ENCODE measurements at places on chromosomes 12 and 14.

DNA sequence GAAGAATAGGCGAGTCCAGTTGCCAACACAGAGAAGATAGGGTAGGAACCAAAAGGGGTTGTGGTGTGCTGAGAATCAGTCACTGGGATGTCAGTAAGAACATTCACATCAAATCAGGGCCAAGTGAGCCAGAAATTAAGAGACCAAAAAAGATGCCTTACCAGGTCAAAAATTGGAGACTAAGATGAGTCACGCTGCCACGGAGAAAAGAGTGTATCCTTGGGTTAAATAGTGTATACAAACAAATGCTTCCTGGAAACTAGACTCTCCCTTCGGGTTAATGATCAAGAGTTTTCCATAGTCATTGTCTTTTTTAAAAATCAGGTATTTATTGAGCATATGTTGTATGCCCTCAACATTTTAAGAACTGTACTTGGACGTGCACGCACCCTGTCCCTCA, 45.2 kb upstream of the BAZ1A start:
- no peak for DNase-seq

GRCh38 chr14:90087433-90087832, 25.6 kb downstream of the KCNK13 start:
- DNase-seq: peak; percentile 74

DNA sequence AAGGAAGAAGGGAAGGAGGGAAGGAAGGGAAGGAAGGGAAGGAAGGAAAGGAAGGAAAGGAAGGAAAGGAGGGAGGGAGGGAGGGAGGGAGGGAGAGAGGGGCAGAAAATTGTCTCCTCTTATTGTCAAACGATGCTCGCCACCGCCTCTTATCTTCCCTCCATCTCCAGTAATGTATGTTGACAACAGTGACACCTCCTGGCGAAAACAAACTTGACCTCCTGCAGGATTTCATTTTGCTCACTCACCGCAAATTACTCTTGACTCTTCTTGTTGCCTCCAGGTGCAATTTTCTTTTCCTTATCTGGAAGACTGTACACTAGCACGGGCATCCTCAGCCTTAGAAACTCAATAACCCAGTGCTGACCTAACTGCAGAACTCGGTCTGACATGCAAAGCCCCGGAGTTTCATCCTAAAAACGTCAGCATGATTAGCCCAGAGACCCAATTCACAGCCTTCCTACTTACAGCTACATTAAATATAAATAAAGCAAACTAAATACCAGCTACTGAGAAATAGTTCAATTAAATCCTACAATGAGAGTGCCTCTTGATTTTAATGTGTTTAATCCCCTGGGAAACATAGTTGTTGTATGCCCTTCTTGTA, 512.4 kb upstream of the TMPO start:
- peak; percentile 36 for DNase-seq

DNA sequence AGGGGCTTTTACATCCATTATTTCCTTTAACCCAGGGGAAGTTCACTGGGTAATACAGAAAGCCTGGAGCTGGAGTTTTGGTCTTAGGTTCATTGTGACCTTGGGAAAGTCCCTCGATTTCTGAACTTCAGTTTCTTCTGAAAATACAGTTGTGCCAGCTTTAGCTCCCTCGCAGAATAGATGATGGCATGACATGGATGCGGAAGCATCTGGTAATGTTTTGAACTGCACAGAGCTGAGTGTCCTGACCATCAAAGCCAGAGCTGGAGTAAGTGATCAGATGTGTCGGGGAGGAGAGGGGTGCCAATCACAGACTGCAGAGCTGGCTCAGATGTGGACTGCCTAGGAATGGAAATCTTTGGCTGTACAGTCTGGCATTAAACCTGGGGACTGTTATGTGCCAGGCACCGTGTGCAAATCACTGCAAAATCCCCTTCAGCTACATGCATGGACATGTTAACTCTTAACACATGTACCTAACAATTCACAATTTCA, 180.9 kb downstream of the ETV6 start:
- no peak for DNase-seq

DNA sequence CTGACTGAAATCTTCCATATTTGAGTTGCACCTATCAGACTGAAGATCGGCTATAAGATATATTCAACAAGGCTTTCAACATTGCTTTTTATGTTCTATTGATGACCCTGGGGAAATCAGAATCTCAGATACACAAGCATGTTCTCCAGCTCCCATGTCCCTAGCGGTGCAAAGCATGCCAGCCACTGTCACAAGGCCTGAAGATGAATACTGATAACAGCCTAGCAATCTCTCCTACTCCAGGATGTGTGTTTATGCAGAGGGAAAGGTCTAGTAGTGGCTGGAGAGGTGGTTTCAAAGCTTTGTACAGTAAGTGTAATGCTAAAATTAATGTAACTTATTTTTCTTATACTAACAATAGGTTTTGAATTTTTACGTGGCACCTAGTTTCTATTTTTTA, 64.6 kb downstream of the SOX5 start:
- DNase-seq: no peak

DNA sequence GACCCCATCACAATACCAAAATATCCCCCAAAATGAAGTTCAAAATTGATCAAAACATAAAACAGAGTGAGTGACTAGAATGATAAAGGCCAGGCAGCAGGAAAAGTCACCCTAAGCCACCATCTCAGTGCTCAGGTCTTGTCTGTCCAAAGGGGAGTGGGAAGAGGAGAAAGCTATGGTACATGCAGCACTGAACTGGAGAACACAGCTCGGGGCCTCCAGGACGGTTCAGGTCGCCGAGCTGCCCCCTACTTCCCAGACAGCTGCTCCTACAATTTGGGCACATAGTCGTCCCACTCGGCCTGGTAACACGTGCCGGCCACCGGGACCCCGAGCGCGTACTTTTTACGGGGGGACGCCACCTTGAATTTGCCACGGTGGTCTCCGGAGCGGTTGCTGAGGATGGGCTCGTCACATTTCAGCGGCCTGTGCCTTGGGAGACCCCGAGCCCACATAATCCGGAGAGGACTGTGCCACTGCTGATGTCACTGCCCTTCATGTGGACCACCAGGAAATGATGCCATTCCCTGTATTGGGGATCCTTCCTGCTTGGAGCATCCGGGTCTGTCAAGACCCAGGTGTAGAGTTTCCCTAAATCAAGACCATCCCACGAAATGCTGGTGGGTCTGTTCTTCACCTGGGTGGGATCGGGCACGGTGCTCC, 31.6 kb downstream of the AK7 start:
- no peak for DNase-seq

DNA sequence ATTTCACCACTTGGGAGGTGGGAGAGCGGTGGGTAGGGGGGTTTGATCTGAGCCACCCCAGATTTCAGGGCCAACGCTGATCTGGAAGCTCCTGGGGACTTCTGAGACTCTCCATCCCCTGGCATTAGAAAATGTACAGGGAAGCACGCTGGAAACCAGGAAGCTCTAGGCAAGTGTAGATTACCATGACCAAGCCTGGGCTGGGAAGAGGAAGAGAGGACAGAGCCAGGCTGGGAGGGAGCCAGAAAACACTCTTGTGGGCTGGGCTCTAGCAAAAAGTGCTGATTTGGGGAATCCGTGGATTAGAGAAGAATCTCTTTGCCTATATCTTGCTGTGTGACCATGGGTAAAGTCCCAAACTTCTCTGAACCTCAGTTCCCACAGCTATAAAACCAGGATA, 236.7 kb downstream of the BCL11B start:
- DNase-seq: no peak

GRCh38 chr12:57514720-57515407, 5.5 kb downstream of the DDIT3 start:
- no peak for DNase-seq

- DNase-seq: no peak
These were observed 9.2 kb downstream of the ASCL4 start for GRCh38 chr12:107783406-107784376.

DNA sequence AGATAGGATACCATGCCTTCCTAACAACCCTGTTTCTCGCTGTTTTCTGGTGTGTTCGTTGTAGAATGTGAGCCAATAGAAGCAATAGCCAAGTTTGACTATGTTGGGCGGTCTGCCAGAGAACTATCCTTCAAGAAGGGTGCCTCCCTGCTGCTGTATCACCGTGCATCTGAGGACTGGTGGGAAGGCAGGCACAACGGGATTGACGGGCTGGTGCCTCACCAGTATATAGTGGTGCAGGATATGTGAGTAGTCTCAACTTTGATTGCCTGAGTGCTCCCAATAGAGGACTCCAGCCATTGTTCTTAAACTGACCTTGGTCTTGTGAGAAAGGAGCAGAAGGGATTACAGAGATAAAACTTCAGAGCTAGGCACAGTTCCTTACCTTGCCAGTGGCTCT, 96.2 kb downstream of the KICS2 start:
- DNase-seq: no peak

DNA sequence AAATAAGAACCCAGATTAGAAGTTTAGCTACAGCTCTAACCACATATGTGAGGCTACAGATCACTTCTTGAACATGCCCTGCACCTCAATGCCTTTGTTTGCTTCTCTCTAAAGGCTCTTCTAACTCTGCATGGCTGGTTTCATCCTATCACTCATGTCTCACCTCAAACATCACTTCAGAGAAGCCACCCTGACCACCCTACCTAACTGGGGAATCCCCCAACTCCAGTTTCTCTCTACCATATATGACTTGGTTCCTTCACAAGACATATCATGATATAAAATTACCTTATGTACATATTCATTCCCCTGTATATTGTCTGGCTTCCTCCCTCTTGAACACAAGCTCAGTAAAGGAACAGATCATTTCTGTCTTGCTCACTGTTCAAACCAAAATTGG, 250.2 kb upstream of the GRIP1 start:
- DNase-seq: no peak

GRCh38 chr12:116172224-116172849, 105.2 kb downstream of the MED13L start:
- DNase-seq: no peak

- DNase-seq: no peak
These were observed 4.0 kb downstream of the FOXG1 start for GRCh38 chr14:28770630-28771029.

DNA sequence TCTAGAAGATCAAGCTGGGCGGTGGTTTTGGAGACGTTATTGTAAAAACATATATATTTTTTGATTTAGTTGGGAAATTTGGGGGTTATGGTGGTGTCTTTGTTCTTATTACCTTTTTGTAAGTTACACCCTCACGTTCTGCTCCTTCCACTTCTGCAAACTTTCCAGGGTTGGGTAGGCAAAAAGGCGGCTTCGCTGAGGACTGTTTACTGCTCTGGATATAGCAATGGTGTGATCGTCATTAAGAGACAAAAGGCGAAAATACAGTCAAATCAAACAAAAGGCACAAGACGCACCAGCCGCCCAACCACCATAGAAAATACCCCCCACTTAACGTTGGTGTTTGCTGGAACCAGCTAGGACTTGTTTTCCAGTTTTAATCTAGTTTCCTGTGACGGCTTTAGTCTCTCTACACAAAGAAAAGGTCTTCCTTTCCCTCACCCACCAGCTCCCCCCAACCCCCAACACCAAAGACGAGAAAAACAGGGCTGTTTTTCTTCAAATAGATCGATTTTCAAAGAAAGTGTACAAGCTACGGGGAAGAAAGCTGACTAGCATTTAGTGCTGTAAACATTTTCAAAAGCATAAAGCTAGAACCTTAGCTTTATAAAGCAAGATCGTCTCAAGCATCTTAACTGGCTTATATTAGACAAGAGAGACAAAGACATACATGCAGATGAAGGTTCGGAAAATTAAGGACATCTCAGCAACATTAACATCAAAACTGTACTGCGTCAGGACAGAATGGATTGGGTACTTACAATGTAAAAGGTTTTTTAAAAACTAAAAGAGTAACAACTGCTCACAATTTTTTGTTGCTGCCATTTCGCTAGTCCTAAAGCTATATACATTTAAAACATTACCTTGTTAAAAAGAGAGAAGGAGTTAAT, 2.0 kb upstream of the SETD1B start:
- no peak for DNase-seq

DNA sequence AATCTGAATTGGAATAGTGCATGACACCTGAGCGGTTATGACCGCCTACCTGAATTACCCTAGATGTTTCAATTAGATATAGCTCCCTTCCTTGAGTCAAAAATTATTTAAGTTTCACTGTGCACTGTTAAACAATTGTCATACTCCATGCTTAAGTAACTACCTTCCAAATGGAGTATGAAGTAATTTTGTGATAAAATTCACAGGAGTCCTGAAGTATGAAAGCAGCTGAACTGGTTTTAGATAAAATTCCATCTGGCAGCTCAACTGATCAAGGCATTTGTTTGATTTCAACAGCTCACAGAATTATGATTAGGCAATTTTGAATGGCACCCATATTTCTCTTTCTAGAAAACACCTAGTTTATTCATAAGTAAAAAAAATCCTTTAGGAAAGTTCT, 19.5 kb downstream of the PRICKLE1 start:
- no peak for DNase-seq

DNA sequence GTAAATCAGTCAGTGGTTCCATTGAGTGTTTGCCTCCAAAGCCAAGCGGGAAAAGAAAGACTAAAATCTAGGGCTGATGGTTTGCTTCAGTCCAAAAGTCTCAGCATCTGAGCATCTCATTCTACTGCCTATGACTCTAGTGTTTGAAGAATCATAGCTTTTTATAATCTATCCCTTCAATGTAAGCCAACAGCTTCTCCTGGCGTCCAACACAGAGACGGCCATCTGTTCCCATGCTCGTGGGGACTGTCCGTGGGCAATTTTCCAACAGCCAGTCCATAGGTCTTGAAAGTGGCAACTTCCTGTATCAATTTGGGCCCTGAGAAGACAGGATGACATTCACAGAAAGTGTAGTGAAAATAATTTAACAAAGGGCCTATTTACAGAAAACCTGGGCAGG, 544.4 kb upstream of the TMEM132C start:
- no peak for DNase-seq

- DNase-seq: peak; percentile 25
These were observed 180.8 kb downstream of the C12orf50 start for GRCh38 chr12:87848248-87848868.

GRCh38 chr12:54220092-54220557, 31.3 kb upstream of the SMUG1 start:
- peak; percentile 45 for DNase-seq

DNA sequence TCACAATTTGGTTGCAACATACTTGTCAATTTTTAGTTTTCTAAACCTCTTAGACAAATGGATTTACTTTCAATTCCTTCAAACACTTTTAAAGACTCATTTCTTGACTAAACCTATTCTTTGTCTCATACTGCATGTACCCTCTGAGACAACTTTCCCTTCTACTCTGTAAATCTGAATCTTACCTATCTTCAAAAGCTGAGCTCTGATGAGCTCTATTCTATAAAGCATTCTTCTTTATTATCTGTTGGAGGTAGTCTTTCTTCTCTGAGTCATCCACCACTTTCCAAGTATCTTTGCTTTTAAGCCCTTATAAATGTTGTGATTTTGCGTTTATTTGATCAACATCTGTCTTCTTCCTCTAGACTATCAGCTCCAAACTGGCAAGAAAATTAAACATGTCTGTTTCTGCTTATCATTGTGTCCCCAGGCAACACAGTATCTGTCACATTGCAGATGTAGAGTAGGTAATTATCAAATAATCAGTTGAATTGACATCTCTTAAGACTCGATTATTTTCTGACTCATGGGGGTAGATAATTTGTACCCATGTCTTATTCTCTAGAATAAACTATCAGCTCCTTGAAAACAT, 265.6 kb upstream of the FAR2 start:
- no peak for DNase-seq
